ENCODE measurements at places on chromosomes 5 and 9.

DNA sequence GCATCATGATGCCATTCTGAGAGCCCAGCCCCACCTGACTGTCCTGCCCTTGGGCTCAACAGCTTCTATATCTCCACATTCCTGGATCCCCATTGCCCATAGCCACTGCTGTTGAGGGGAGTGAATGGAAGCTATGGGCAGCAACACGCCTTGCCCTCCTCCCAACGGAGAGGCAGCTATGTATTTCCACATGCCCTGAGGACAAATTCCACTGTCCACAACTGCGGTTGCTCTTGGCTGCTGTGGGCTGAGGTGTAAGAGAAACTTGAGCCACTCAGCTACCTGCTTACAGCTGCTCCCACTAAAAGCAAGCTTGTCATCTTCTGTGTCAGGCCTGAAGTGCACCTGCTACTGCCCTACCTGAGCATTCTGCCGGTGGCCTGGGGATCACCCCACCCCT, 222.9 kb downstream of the PSAT1 start:
- DNase-seq = no peak
- no peak overlapping the region for H3K4me3 ChIP-seq
- no peaks in the 10 kb centered on the region for H3K4me1 ChIP-seq

DNA sequence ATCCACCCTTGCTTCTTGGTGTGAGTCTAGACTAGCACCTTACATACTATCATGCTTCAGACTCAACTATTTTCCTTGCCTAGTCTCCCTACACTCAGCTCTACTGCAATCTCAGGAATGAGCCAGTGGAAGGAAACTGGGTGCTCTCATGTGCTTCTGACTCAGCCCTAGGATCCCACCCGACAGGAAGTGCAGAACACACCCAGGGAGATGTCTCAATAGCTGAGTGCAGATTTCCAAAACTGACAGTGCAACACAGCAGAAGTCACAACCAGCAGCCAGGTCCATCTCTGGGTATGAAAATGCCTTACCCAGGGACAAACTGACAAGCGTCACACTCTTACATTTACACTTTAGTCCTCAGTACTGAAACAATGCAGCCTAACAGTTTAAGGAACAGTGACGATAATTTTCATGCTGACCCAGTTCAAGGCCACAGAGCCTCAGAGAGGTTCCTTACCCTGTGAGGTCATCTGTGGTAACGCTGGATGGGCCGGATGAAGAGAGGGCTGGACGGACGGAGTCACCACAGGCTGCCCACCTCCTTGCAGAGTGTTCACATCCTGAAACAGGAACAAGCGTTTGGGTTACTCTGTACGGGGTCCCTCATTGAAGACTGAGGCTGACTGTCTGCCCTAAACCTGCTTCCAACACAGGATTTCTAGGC, 33.0 kb downstream of the FKBP15 start:
- no peak for DNase-seq
- no peak overlapping the region for H3K27ac ChIP-seq
- no peak overlapping the region for H3K4me3 ChIP-seq
- H3K36me3 ChIP-seq = peaks cover 60% of the 10 kb centered on the region
- no peaks in the 10 kb centered on the region for H3K4me1 ChIP-seq

GRCh38 chr9:129165198-129165597, 12.9 kb downstream of the IER5L start:
- no peak overlapping the region for H3K4me3 ChIP-seq
- no peaks in the 10 kb centered on the region for H3K36me3 ChIP-seq
- peaks cover 11% of the 10 kb centered on the region for H3K4me1 ChIP-seq

DNA sequence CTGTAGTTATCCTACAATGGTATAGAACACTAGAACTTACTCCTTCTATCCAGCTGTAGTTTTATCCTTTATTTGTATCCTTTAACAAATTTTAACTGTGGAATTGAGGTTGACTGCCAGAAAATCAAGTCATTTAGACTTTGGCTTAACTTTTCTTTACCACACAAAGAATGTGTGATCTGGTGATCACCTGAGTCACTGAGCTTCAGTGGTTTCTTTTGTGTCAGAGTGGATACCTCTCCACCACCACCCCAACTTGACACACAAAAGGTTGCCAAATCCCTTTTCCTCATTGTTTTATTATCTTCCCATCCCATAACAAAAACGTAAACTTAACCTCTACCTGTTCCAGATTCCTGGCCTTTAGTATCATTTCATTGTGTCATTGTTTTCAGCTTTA, 5.5 kb downstream of the OTULIN start:
- H3K4me1 ChIP-seq = peaks cover 84% of the 10 kb centered on the region
- no peaks in the 10 kb centered on the region for H3K27me3 ChIP-seq
- no peak overlapping the region for H3K4me3 ChIP-seq
- DNase-seq = no peak
- H3K27ac ChIP-seq = no peak overlapping the region

DNA sequence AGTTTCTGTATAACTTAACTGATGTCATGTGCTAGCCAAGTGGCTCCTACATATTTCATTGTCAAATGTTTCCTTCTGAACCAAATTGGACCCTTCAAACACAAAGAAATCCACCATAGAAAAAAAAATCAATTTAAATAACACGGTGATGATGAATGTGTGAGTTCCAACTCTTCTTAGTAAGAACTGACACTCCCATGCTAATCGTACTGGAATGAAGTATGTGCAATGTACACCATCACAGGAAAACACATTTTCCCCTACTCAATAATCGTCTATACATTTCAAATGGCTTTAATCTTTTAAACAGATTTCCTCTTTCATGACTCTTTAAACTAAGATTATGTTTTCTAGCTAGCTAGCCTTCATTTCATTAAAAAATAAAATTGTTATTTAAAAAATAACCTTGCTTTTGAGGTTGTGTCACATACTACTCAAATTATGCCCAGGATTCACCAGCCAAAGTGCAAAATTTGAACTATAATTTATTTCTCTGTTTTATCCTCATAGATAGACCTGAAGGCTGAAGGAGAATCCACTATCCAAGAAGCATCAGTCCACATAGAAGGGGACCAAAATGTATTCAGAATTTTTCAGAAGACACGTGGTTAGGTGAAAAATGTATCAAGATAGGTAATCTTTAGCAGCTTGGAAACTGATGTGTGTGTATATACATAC, 131.0 kb upstream of the ITGA1 start:
- peaks cover 4% of the 10 kb centered on the region for H3K4me1 ChIP-seq
- H3K27me3 ChIP-seq = peaks cover 5% of the 10 kb centered on the region
- H3K4me3 ChIP-seq = no peak overlapping the region
- no peaks in the 10 kb centered on the region for H3K36me3 ChIP-seq

- no peaks in the 10 kb centered on the region for H3K4me1 ChIP-seq
- DNase-seq = no peak
- H3K27me3 ChIP-seq = no peaks in the 10 kb centered on the region
- no peak overlapping the region for H3K27ac ChIP-seq
- H3K4me3 ChIP-seq = no peak overlapping the region
Observed at GRCh38 chr9:15824310-15824709, 271.5 kb downstream of the CCDC171 start.

- no peaks in the 10 kb centered on the region for H3K4me1 ChIP-seq
- H3K36me3 ChIP-seq = no peaks in the 10 kb centered on the region
- no peak overlapping the region for H3K4me3 ChIP-seq
- DNase-seq = no peak
- H3K27ac ChIP-seq = no peak overlapping the region
Observed at GRCh38 chr5:36646507-36647023, 40.2 kb downstream of the SLC1A3 start.

All from CD8-positive, alpha-beta memory T cell (primary cell).